Activated CD8-positive, alpha-beta memory T cell treated with anti-CD3 and anti-CD28 coated beads for 1 hour (primary cell): ENCODE measurements at places on chromosomes 5 and 9.

DNA sequence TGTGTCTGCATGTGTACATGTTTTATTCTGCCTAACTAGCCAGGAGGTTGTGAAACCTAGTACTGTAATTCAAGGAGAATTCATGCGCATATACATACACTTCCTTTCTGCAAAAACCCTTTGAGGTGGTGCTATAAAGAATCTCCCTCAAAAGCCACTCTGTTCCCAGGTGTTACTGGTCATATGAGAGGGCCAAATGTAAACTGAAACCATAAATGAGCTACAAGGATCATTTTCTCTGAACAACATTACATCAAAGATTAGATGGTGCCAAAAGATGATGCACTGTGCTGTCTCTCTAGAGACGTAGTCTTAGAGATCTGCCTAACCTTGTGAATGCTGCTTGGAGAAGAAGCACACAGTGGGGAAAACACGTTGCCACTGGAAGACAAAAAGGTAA is 15.7 kb downstream of the NREP start:
- DNase-seq: no peak

DNA sequence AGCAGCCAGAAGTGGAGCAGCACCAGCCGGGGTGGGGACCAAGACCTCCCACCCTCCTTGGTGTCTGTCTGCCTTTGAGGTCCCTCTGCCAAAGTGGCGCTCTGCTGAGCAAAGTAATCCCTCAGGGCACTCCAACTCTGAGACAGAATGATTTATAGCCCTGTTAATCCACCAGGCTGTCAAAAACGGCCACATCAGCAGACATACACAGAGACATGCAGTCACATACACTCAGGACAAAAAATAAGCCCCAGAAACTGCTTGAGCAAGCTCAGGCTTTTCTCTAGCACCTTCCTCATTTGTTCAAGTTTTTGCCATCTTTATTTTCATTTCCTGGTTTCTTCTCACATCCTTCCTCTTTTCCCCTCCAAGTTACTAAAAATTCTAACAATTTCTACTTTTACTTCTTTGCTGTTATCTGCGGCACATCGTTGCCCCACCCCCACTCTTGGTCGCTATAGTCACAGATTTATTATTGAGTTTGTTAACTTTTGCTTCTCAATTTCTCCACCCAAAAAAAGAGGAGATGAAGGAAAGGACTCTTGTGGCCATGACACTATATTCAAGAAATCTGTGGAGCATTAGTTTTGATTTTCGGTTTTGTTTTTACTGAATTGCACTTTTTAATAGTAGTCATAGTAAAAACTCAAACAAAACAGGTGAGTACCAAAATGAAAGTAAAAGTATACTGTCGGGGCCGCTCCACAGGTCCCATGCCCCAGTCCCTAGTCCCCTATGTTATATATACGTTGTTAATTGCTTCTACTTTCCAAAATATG is 17.4 kb upstream of the ADRB2 start:
- DNase-seq: no peak

GRCh38 chr5:3122985-3123762 is 371.7 kb upstream of the IRX2 start:
- no peak for DNase-seq

DNA sequence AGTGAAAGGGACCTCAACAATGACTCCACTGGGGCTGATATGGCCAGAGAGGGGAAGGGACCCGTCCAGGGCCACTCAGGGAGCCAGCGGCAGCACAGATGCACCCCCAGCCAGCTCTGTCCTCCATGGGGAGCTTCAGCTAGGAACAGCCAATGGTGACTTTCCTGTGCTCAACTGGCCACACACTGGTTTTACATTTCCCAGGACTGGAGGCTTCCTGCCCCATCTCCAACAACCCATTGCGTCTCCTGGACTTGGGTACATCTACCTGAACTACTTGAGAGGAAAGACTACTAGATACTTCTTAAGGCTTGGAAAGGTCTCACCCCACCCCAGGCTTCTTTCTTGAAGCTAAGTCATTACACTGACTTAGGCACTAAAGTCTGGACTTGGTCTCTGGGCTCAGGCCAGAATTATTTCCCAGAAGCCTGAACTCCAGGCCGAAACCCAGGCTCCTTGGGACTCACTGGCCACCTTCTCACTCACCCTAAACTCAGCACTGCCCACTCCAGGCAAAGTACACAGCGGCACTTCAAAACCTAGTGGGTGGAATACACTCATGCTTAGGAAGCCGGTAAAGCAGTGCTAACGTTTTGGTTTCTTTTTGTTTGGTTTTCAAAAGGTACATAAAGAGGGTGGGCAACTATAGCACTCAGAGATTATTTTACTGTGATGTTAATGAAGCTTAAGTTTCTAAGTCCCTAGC is 1.5 kb downstream of the IGFBPL1 start:
- DNase-seq: no peak

DNA sequence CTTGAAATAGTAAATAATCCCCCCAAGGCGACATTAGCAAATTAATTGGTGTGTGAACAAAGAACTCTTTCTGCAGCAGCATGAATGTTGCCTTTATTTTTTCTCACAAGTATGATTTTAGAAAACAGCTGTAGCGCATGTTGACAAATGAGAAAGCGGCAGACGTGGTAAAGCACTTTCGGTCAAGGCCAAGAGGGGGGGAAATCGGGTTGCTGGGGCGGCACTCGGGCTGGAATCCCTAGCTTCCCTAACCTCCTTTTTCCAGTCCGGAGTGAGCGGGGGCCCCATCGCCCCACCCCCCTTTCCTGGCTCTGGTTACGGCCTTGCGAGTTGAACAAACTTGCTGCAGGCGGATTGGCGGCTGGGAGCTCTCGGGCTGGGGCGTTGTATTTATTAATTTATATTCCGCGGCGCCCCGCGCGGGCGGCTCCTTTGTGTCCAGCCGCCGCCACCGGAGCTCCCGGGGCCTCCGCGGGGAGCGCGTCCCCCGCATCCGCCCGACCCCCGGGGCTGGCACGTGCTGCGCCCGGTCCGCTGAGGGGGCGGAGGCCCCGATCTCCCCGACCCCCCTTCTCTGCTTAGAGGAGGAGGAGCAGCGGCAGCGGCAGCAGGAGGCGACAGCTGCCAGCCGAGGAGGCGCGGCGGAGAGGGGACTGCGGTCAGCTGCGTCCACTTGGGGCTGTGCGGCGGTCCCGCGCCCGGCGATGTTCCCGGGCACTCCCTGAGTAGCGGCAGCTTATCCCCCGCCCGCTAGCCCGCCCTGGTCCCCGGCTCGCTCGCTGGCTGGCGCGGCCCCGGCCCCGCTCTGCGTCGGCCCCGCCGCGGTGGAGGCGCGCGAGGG is at the start of gene RHOBTB3:
RHOBTB3 (plus strand) TSS at position 607 of the 841 bp plus-strand sequence. CDS start 347 bp downstream, outside the sequence.
- no peak for DNase-seq

DNA sequence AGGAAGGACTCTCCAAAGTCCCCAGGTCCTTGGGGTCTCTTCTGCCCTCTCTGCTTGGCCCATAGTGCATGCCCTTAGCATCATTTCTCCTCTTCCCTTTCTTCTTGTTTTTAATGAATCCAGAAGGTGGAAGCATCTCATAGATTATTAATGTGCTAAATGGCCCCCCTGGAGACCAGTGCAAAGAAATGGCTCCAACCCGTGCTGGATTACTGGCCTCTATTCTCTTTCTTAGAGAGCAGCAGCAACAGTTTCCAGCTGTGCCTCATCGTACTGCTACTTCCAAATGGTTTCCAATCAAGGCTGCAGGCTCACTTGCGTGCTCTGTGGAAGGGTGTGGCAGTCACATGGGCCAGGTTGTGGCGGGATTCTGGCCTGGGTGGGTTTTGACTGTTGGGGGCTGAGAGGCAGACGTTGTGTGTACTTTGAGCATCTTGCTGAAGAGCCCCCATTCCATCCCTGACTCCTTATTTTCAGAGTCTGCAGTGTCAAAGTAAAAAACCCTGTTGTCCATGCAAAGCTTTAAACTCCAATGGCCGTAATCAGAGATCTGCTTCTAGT is 139.7 kb downstream of the GABBR2 start:
- no peak for DNase-seq

DNA sequence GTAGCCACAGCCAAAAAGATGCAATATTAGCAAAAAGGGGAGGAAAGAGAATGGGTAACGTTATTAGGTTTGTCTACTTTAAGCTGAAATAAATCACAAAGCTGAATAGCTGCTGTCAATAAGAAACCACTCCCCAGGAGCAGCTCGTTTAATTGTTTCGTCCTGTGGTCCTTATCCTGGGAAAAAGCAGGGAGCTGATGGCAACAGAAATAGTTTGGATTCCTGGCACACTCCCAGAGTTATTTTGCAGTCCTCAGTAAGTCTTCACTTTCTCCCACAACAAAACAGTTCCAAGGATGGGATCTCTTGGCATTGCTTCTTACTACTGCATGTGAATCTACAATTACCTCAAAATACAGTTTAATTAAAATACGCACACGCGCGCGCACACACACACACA is 28.8 kb downstream of the FRMD3 start:
- DNase-seq: no peak

DNA sequence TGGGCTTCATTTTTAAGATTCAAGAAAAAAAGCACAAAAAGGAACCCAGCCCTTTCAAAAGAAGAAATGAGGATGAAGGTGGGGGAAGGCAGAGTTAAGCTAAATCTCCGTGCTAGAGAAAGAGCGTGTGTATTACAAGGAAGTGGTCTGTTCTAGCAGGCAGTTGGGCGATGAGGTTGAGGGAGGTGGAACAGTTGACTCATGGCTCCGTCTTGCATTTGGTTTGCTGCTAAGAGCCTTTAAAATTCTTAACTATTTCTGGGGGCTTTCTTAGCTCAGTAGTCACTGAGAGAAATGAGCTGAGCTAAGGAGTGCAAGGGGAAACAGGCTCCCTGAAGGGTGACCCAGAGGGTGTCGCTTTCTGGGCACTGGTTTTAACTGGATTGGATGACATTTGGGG is 117.4 kb downstream of the GCNT1 start:
- peak; percentile 30 for DNase-seq

DNA sequence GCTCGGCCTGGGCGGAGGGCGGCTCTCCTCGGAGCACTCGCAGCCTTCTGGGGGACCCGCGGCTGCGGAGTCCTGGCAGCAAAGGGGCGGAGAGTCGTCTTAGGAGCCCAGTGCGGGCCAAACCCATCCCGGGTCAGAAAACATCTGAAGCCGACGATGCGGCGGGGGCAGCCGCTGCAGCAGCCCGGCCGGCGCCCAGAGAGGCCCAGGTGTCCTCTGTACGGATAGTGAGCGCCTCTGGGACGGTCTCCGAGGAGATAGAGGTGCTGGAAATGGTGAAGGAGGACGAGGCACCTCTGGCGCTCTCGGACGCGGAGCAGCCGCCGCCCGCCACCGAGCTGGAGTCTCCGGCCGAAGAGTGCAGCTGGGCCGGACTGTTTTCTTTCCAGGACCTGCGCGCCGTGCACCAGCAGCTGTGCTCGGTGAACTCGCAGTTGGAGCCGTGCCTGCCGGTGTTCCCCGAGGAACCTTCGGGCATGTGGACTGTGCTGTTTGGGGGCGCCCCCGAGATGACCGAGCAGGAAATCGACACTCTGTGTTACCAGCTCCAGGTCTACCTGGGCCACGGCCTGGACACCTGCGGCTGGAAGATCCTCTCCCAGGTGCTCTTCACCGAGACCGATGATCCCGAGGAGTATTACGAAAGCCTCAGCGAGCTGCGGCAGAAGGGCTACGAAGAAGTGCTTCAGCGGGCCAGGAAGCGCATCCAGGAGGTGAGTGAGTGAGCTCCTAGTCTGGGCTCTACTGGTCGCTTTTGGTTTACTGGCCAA is 1.2 kb downstream of the JMY start:
- DNase-seq: peak; percentile 2

DNA sequence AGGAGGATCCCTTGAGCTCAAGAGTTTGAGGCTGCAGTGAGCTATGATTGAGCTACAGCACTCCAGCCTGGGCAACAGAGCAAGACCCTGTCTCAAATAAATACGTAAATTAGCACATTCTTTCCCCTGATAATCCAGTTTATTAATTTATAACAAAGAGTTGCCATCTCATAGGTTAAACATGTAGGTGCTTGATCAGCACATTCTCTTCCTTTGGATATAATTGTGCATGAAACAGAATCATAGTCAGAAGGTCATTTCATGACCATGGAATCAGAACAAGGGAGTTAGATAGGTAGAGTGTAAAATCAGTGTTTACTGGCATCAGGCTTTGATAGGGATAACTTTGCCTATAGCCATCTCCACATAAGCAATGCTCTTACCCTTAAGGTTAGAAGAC is 43.0 kb upstream of the KIAA1958 start:
- DNase-seq: no peak

- DNase-seq: no peak
Measured at GRCh38 chr9:2761424-2761823, 44.1 kb downstream of the KCNV2 start.
